ENCODE measurements at places on chromosomes 11 and 22. TPM values are rescaled to one million over a fixed set of nuclear protein-coding genes. Genes with fewer than 3 reads are reported as not detected.

GRAMD1B gene
- 18.0 TPM for total RNA-seq

DNA sequence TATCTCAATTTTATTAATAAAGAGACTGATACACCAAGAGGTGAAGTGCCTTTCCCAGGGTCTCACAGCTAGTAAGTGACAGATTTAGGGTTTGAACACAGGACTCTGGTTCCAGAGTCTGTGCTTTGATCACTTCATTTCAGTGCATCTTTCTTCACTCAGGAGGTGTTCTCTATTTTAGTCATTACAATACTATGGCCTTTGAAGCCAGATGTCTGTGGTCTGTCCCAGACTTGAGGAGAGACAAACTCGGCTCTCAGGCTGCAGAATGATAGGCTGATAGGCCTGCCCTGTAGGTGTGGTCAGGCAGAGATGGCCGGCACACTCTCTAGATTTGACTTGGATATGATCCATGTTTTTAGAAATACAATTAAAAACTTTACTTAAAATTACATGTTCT lies 478.5 kb upstream of the CCDC90B start:
- no peak overlapping the region for H3K27ac ChIP-seq
- no peak overlapping the region for H3K4me3 ChIP-seq
- no peak for DNase-seq
- H3K27me3 ChIP-seq, result 0 out of 2 replicates have a peak, but pooled peaks cover 5% of the 10 kb centered on the region
- H3K4me1 ChIP-seq, result no peaks in the 10 kb centered on the region
- no peaks in the 10 kb centered on the region for H3K36me3 ChIP-seq

RIMBP3C gene
- total RNA-seq, result 0.28 TPM

GRCh38 chr11:114880442-114880841 lies 202.1 kb downstream of the NXPE2 start:
- no peak for DNase-seq
- no peak overlapping the region for H3K4me3 ChIP-seq
- H3K4me1 ChIP-seq, result no peaks in the 10 kb centered on the region
- H3K27ac ChIP-seq, result no peak overlapping the region
- H3K27me3 ChIP-seq, result no peaks in the 10 kb centered on the region

GRCh38 chr11:130439160-130439519 lies 9.3 kb upstream of the ADAMTS15 start:
- H3K27ac ChIP-seq, result no peak overlapping the region
- no peaks in the 10 kb centered on the region for H3K36me3 ChIP-seq
- H3K4me3 ChIP-seq, result no peak overlapping the region
- DNase-seq, result no peak

GRCh38 chr22:45226503-45227186 lies 14.0 kb downstream of the KIAA0930 start:
- no peak overlapping the region for H3K27ac ChIP-seq
- H3K36me3 ChIP-seq, result no peaks in the 10 kb centered on the region
- no peak overlapping the region for H3K4me3 ChIP-seq
- no peak for DNase-seq
- no peaks in the 10 kb centered on the region for H3K27me3 ChIP-seq
- no peaks in the 10 kb centered on the region for H3K4me1 ChIP-seq

- no peak overlapping the region for H3K4me3 ChIP-seq
- H3K4me1 ChIP-seq, result no peaks in the 10 kb centered on the region
- no peak for DNase-seq
- H3K36me3 ChIP-seq, result peaks cover 87% of the 10 kb centered on the region
- H3K27me3 ChIP-seq, result no peaks in the 10 kb centered on the region
Measured at GRCh38 chr22:25352294-25352680, 132.8 kb downstream of the CRYBB2 start.

- no peaks in the 10 kb centered on the region for H3K4me1 ChIP-seq
- no peaks in the 10 kb centered on the region for H3K36me3 ChIP-seq
- no peak overlapping the region for H3K27ac ChIP-seq
- no peak overlapping the region for H3K4me3 ChIP-seq
- DNase-seq, result no peak
- no peaks in the 10 kb centered on the region for H3K27me3 ChIP-seq
Measured at GRCh38 chr11:34788642-34789041, 127.5 kb downstream of the APIP start.

DNA sequence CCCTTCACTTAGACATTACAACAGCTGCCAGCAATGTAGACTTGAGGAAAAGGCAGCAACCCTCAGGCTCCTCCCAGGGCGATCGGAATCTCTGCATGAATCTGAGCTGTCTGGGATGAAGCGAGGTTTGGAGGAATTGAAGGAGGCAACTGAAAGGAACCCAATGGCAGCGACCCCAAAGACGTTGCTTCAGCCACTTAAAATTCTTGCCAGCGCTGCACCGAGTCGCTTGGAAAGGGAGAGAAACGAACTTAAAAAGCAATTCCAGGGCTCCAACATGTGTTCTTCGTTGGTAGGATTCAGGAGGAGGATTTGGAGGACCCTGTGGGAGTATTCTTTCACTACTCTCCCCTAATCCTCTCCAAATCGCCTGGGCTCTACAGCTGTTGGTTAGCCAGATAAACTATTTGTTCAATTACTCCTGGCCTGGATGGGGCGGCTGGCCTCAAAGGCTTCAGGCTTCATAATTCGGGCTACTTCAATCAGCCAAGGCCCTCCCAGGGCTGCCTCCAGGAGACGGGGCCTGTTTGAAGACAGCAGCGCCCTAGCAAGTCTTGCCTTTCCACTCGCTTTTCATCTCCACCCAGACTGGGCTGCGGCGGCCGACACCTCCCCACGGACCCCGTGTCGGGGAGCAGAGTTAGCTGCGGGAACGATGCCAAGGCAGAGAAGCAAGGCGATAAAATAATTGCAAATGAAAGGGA lies 72.4 kb upstream of the TMEM45B start:
- H3K27ac ChIP-seq, result peak overlapping the region; percentile 79
- H3K36me3 ChIP-seq, result no peaks in the 10 kb centered on the region
- no peaks in the 10 kb centered on the region for H3K27me3 ChIP-seq
- H3K4me1 ChIP-seq, result no peaks in the 10 kb centered on the region
- peak overlapping the region; percentile 57 for H3K4me3 ChIP-seq

DNA sequence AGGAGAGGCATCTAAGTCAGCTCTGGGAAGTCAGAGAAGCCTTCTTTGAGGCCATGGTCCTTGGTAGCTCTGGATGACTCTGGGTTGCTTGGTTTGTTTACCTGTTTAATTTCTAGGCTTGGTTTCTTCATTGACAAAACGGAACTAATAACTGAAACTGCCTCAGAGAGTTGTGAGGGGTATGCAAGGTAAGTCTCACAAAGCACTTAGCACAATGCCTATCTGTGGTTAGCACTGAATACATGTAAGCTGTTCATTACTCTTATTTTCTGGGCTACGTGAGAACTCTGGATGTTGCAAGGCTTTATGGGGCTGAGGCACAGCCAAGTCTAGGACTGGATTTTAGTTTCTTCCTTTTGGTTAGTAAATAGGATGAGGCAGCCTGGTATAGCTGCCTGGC lies 225.8 kb upstream of the NCAM1 start:
- no peaks in the 10 kb centered on the region for H3K27me3 ChIP-seq
- H3K4me1 ChIP-seq, result no peaks in the 10 kb centered on the region
- H3K4me3 ChIP-seq, result no peak overlapping the region
- H3K27ac ChIP-seq, result no peak overlapping the region
- DNase-seq, result no peak
- H3K36me3 ChIP-seq, result no peaks in the 10 kb centered on the region
